ENCODE measurements at places on chromosomes 11 and 22. TPM values are rescaled to one million over a fixed set of nuclear protein-coding genes. Genes with fewer than 3 reads are reported as not detected.

DNA sequence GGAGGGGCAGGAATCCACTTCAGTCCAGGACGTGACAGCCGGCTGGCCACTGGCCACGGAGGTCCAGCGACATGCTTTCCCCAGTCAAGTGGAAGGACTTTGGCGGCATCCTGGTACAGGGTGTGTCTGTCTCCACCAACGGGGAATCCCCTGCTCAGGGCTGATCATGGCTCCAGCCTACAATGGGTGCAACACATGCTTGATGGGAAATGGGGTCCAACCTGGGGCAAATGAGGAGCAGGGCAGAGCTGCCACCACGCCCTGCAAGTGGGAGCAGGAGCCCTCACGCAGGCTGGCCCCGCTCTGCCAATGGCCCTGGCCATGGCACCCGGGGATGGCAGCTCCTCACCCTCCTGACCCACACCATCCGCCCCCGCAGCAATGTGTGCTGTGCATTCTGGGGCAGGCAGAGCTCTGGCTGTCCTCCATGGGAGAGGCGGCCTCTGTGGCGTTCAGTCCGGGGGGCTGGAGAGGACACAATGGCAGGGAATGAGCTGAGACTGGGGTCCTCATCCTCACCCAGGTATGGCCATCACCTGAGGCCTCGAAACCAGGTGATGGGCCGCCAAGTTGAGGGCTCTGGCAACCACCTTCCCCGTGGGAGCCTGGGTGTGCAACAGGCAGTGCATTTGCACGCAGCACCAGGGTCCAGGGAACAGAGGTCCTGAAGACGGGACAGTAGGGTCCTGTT is 5.8 kb upstream of the SEPTIN5 start:
- no peak for DNase-seq

DNA sequence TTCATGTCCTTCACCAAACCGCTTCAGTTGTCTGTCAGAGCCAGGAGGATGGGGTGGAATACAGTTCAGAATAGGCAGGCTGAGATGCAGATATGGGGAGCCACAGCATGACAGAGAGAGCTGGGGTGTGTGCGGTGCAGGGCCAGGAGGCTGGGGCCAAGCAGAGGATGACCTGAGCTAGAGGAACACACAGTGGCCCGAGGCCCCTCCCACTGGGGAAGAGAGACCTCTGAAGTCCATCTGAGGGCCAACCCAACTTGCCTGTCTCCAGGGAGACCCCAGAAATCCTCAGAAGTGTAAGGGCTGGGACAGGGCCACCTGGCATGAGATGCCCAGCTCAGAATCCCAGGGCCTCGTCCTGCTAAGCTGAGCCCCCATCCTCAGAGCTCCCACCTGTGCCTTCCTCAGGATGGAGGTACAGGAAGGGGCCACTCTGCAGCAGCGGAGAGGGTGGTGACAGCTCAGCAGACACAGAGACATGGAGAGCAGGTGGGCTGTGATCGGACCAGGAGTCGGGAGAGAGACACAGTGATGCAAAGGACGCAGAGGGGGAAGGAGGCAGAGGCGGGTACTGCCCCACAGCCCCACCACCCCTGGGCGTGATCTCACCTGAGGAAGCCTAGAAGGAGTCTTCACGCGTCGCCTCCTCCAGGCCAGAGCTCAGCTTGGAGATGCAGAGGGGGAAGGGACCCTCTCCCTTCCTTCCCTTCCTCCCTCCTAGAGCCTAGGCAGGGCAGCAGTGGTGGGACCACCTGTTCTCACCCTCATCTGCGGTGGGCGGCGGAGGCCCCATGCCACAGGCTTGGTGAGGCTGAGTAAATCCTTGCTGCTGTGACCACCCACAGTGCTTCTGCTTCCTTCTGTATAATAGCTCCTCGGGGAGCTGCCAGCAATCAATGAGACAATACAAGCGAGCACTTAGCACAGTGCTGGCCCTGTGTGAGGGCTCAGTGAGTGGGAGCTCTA is 9.1 kb upstream of the TUB start:
- DNase-seq: no peak

DNA sequence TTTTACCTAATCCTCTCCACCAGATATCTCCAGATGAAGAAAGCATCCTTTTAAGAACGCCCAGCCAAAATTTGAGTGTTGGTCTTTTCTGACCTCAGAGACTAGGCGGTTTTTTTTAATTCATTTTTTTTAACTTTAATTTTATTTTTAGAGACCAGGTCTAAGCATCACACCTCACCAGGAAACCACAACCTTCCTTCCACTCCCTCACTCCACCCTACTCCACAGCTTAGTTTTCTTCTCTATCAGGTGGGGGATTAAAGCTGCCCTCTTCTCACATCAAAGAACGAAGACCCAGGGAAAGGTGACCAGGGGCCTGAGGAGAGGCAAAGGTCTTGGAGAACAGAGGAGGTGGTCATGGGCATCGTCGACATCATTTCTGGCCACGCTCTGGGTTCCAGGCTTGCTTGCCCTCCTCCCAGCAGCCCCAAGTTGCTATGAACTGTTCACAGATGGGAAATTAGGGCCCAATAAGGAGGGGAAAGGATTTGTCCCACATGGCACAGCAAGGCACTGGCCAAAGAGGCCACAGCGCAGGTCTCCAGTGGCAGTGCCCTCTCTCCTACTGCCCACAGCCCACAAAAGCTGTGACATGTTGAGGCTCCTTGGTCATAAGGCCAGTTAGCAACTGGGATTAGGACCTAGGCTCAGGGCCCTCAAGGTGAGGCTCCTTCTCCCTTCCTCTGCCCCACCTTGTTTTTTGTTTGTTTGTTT is 1.4 kb upstream of the PEX16 start:
- DNase-seq: peak; percentile 40

GRCh38 chr22:23268139-23268712 is 87.9 kb downstream of the BCR start:
- DNase-seq: no peak

OR52J3 gene
- total RNA-seq: not detected

GRCh38 chr11:27621405-27622161 is 78.7 kb downstream of the BDNF start:
- DNase-seq: no peak

- no peak for DNase-seq
Measured at GRCh38 chr11:29518389-29519174, 498.2 kb downstream of the KCNA4 start.

DNA sequence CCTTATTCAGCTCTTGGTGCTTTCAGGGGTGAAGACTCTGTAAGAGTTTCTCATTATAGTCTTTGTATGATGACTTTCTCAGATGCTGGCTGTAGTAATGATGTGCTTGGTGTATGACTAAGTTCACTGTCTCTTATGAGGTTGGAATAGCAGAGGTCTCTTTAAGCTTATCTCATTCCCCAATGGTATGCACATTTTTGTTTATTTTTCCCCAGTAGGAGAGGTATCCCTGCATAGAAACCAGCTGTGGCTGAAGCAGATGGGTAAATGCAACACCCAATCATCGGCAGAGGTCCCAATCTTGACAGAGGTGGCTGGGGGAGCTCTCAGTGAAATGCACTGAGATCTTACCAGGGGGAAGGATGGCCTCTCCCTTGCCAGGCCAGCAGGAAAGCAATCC is 34.6 kb downstream of the BBOX1 start:
- DNase-seq: no peak

- DNase-seq: no peak
Measured at GRCh38 chr11:88411265-88411664, 73.7 kb upstream of the CTSC start.

NAALAD2 gene
- total RNA-seq: 0.73 TPM

GRCh38 chr22:25120761-25121212 is 78.9 kb upstream of the CRYBB3 start:
- peak; percentile 52 for DNase-seq

KCNQ1OT1 gene
- 1.7 TPM for total RNA-seq

SEPTIN3 gene
- 1.6 TPM for total RNA-seq

MUC6 gene
- not detected for total RNA-seq

- DNase-seq: no peak
Measured at GRCh38 chr11:118645066-118645715, 34.3 kb downstream of the TREH start.

DNA sequence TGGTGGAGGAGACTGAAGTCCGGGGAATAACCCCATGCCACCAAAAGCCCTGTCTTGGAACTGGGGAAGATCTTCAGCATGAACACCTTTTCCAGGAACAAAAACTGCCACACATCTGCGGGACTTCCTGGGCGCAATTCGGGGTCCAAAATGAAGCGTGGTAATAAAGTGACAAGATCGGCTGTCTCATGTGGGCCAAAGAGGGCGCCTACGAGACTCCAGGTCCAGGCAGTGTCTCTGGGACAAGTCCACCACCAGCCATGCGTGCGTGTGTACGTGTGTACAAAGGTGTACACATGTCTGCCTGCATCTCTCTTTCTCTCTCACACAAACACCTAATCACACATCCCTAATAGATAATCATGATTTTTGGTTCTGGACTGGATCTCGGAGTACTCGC is 8.9 kb upstream of the MYBPC3 start:
- DNase-seq: no peak

DNA sequence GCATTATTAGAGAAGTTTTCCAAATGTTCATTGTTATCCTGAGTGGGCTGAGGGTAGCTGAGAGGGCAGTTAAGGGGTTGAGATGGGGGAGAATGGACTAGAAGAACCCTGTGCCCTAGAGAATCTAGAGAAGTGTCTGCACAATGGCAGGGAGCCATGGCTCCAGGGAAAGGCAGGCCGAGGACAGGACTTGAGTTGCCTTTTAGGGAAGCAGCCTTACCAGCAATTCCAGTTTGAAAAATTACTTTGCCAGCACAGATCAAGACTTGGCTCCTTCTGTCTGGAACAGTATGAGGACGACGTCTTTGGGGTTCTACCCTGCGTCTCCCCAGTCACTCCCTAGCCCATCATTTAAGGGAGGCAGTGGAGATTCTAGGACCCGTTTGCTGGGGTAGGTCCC is 25.7 kb upstream of the MICAL3 start:
- DNase-seq: no peak

DNA sequence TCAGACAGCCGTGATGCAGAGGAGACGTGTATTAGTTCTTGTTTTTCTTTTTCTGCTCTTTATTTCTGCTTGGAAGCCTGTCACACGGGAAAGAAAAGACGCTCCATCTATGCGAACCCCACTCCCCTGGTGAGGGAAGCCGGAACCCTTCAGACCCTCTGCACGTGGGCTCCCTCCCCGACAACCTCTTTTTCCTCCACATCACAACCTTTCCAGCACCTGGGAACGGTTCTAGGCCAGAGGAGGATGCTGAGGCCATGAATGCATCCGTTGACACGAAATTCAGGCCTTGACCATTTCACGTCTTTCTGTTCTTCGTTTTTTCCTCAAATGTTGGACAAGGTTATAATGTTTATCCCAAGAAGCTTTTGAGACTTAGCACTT is 85.3 kb upstream of the WNT7B start:
- no peak for DNase-seq

DNA sequence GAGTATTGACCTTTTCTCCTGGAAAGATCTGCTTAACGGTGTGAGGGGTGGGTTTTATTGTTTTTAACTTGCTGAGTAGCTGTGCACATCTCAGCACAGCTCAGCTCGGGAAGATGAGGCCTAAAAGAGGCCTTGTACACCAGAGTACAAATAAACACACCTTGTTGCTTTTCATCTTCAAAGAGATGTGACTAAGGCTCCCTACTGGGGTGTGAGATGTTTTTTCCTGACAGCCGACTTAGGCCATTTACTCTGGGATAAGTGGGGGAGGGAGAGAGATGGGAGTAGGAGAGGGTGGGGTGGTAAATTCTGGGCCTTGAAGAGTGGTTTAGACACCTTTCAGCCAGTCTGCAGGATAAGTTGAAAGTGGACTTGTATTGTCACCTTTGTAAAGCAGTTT is 2.9 kb downstream of the LDLRAD3 start:
- no peak for DNase-seq

GRCh38 chr11:92240916-92241315 is 16.3 kb downstream of the FAT3 start:
- DNase-seq: no peak

DNA sequence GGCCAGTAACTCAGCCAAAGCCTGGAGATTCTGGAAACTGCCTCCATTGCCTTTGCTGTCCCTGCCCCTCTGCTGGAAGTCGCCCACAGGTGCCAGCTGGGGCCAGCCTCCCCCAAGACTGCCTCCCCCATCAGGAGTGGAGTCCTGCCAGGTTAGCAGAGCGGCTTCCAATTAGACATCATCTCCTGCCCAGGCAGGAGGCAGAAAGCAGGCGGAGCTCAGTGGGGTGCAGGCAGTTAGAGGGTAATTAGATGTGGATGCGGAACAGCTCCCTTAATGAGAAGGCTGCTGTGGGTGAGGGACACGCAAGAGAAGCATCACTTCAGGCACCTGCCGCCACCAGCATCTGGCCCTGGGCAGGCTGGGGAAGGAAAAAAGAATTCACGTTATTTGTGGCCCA is 90.9 kb upstream of the TP53I11 start:
- DNase-seq: no peak

DNA sequence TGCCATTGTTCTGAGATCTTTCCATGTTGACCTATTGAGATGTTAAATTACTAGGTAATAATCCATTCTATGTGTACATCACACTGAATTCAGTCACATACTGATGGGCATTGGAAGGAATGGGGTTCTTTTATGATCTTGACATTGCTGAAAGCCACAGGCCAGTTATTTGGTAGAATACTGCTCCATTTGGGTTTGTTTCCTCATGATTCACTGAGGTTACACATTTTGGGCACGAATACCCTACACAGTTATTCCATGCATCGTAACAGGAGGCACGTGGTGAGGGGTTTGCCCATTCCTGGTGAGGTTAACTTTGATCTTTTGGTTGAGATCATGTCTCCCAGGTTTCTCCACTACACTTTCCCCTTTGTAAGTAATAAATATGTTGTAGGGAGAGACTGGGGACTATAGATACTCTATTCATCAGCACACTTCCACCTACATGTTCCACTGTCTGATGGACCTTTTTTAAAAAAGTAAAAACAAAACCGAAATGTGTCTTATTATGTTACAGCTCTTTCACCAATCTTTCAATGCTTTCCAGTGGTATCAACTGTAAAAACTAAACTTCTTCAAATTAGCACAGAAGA is 12.0 kb upstream of the FOLR1 start:
- DNase-seq: no peak

GRCh38 chr22:48071305-48071704 is 1308.9 kb downstream of the TBC1D22A start:
- no peak for DNase-seq

TESMIN gene
- 22.7 TPM for total RNA-seq

DNA sequence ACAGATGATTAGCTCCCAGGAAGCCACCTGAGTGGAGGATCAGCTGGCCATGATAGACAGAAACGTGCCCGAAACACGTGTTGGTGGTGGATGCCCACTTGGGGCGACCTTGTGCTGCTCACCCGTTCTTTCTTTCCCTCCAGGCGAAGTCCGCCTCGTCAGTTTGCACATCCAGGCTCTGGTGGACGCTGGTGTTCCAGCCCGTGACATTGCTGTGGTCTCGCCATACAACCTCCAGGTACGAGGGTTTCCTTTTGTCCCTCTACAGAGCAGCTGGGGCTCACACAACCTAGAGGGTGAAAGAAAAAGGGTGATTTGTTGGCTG is 30.6 kb downstream of the IGHMBP2 start:
- DNase-seq: no peak

DNA sequence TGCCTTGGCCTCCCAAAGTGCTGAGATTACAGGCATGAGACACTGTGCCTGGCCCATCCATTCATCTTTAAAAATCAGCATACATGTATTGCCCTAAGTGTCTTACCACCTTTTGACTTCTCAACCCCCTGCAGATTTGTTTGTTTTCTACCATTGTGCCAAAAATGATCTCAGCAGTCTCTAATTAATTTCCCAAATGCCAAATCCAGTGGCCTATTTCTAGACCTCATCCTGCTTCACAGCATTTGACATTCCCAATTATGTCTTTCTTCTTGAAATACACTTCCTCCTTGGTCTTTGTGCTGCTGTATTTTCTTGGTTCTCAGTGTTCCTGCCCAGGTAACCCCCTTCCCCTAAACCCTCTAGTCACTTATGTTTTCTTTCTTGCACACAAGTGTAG is 46.0 kb upstream of the GRAMD1B start:
- no peak for DNase-seq

Measured in mucosa of descending colon (tissue), 3 donors.